ENCODE measurements at places on chromosomes 12 and 14.

DNA sequence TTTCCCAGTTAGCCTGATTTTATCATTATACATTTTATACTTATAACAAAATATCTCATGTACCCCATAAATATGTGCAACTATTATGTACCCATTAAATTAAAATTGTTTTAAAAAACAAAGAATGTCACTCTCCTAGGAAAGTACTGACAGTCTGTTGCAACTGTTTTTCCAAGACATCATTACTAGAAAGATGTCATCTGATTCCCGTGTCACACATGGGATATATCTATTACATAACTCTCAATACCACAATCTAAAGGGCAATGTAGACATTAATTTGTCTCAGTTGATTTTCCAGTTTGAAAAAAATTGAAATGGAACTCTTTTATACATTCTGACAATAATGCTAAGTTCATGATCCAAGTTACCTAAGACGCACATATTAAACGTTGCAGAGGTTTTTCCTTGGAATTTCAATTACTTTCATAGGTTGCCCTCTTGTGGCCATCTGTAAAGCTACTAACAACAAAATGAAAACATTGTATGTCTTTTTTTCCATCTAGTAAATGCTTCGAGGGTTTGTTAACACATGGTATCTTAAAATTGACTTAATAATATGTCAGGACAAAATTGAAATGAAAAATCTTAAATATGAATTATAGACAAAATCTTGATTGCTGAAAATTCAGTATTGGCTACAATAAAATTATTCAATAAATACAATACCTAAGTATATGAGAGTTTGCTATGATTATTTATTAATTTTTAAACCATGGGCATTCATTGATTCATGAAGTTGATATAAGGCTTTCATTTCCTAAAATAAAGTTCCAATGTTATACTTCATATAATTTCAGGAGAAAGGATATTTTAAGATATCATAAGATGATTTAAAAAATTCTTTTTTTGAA, 131.6 kb downstream of the PPFIA2 start:
- DNase-seq = no peak

DNA sequence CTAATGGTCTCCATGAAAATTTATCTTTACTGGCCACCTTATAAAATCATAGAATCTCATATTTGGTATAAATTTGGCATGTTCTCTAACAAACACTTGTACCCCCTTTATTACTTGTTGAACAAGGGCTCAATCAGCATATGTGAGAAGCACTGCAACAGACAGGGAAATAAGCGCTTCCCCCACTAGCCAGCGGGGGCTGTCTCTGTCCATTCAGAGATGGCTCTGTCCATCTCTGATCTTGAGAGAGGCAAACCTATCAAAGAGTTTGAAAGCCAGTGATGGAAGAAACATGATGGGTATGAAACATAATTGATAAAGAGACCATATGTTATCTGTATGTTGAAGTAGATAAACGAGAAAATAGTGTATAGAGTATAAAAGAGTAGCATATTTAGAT, 326.8 kb downstream of the PDZRN4 start:
- DNase-seq = no peak

DNA sequence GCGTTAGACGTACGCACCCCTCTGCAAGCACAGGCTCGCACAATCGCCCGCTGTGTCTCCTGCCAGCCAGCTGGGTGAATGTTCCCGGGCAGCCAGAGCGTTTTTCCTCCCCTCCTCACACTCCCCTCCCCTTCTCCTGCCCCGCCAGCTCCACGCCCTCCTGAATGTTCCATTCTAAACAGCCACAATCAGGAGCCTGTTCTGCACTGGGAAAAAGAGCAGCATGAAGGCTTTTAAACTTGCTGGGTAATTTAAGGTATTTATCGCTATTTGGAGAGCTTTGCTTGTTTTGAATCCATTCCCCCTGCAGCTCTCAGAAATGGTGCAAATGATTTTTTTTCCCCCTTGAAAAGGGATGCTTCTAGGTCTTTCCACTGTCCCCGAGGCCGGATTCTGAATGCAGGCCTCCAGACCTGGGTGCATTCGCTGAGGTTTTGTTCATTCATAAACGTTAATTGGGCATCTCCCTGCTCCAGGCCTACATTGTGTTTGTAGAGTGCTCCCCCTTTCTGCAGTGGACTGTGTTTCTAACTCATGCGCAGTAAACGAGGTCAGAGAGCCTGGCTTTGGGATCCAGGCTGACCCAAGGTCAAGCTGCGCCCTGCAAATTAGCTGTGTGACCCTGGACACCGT, 212.5 kb downstream of the CHST11 start:
- no peak for DNase-seq

DNA sequence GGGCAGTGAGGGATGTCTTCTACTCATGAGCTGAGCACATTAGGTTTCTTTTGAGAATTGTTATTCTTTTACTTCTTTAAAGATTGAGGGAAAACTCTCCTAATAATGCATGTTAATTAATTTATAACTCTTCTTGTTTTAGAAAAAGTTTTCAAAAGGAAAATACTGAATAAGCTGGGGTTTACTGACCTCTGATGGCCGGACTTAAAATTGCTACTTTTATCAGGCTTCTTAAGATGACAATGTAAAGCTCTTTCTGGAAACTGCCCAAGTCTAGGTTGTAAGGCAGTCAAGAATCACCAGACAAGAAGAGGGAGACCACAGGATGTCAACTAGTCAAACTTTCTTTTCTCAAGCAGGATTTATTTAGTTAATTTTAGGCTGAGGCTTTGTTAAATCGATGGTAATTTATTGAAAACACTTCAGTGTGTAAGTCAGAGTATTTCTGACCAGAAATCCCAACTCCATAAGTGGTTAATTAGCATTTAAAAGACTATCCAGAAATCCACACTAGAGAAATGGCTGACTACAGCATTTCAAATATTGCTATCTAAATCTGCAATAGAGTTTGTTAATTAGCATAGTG, 82.1 kb downstream of the AVPR1A start:
- no peak for DNase-seq

GRCh38 chr14:80973931-80974641, 18.7 kb downstream of the TSHR start:
- no peak for DNase-seq

- no peak for DNase-seq
Measured at GRCh38 chr14:72907886-72908285, 14.0 kb upstream of the DPF3 start.

GRCh38 chr12:79414252-79414651, 276.5 kb downstream of the PAWR start:
- DNase-seq = no peak

GRCh38 chr14:96826818-96827217, 29.6 kb downstream of the VRK1 start:
- no peak for DNase-seq

DNA sequence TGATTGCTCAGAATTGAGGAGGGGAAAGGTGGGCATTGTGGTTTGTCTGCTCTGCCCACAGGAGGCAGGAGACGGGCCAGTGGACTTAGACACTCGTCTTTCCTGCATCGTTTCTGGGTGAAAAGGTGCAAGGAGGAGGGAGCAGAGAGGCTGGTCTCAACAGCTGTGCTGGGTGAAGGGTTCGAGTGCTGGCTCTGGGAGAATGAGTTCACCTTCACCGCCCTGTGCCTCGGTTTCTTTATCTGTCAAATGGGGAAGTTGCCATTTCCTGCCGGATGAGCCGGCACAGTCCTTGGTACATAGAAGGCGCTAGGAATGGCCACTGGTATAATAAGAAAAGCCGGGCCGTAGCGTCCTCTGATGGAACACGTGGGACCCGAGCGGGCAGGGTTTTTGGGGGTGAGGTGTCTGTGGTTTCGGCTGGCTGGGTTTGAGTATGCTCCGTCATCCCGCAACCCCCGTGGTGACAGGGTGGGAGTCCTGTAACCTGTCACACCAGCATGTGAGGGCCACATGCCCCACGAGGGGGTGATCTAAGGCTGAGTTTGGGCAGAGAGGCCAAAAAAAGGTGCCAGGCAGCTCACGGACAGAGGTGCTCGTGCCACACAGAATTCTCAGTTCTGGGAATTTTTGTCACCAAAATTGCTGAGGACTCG, 7.3 kb downstream of the BCL7A start:
- peak; percentile 41 for DNase-seq

DNA sequence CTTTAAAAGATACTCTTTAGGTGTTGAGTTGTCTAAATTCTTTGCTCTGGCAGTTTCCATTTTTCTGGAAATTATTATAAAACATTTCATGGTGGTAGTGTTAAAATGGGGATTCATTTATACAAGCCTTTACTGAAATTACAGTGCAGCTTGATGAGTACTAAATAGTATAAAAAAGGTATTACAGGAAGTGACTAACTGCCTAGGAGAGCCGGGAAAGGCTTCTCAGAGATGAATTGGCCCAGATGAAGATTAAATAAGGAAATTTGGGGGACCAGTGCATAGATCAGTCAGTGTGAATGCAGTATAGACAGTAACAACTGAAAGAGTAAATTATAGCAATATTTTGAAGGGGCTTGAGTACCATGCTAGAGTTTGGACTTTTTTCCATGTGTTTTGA, 7.5 kb downstream of the PSMA6 start:
- DNase-seq = no peak

GRCh38 chr14:56125772-56126636, 7.8 kb downstream of the PELI2 start:
- no peak for DNase-seq

- DNase-seq = no peak
Measured at GRCh38 chr12:63966606-63966975, 122.1 kb downstream of the SRGAP1 start.

DNA sequence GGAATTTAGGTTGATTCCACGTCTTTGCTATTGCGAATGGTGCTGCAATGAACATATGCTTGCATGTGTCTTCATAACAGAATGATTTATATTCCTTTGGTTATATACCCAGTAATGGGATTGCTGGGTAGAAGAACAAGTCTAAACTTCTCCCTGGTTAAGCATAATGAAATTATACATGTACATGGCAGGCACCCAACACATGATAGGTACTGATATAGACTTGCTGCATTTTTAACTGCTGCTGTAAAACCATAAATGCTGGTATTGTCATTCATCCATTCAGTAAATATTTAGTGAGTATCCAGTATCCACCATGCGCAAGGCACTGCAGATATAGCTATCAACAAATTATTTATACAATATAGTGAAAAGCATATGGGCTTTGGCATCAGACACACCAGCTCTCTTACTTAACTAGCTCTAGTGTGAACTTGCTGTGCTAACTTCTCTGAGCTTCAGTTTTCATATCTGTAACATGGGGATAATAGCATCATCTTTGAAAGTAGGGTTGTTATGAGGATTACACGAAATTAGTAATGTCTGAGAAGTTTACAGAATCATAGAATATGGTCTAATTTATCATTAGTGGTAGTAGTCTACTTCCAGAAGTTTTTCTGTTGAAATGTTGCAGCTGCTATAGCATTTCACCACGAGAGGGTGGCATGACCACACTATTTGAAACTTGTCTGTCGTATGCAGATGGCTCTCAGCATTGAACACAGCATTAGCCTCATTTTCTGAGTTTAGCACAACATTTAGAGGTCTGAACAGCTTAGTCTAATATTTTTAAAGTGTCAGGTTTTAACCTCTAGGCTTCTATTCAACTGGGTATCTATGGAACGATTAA, 32.0 kb upstream of the SEL1L start:
- DNase-seq = peak; percentile 20

GRCh38 chr12:32920506-32921085, 24.0 kb upstream of the PKP2 start:
- DNase-seq = no peak

DNA sequence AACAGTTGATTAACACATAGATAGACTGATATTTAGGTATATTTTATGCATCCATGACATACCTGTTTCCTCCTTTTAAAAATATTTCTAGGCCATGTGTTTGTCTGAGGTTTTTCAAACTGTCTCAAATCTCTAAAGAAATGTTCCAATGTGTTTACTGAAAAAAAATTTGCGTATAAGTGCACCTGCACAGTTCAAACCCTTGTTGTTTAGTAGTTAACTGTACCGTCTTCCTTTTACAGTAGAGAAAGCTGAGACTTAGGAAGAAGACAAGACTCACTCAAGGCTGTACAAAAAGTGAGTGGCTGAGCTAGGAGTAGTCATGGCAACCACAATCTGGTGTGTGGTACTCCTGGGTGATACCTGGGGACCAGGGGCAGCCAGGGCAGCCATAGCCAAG, 934.6 kb downstream of the VRK1 start:
- DNase-seq = no peak

DNA sequence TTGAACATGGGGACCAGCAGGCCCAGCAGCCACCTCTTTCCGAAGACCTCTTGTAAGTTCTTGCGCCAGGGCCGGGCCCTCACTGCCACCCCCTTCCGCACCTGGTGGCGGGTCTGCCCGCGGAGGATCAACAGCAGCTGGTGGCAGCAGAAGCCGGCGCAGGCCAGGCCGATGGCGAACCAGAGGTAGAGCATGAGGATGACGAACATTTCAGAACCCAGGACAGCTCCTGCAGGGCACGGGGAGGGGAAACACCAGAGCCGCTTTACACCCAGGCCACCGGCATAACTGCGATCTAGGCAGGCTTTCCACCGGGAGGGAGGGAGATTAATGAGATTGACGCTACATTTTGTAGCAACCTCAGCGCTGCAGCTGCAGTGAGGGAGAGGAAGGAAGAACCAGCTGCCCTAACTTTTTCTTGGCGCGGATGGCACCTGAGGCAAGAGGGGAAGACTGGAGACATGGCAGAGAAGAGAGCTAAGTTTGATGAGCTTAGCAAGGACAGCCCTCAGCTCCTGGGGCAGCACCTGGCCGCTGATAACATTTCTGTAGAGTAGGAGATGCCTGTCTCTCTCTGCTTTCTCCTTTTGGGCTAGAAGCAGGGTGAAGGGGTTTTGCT, 7.8 kb downstream of the ZDHHC22 start:
- peak; percentile 68 for DNase-seq

GRCh38 chr14:62667421-62667914, 377.8 kb downstream of the KCNH5 start:
- DNase-seq = no peak

- no peak for DNase-seq
Measured at GRCh38 chr12:18207266-18207665, 54.1 kb upstream of the PIK3C2G start.

DNA sequence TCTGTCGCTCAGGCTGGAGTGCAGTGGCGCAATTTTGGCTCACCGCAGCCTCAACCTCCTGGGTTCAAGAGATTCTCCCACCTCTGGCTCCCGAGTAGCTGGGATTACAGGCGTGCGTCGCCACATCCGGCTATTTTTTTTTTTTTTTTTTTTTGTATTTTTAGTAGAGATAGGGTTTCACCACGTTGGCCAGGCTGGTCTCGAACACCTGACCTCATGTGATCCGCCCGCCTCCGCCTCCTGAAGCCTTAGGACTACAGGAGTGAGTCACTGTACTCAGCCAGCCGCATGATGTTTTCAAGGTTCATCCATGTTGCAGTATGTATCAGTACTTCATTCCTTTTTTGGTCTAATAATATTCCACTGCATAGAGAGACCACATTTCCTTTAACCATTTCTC, 2.4 kb upstream of the RNF34 start:
- peak; percentile 7 for DNase-seq

- no peak for DNase-seq
Measured at GRCh38 chr14:76963372-76963771, 65.1 kb downstream of the IRF2BPL start.

- peak; percentile 59 for DNase-seq
Measured at GRCh38 chr12:130764475-130765185, 48.5 kb upstream of the RIMBP2 start.

Measured in stimulated activated CD4-positive, alpha-beta T cell treated with anti-CD3 and anti-CD28 coated beads, Interleukin-15, amount 100 ng/mL, for 24 hours (primary cell).